ENCODE measurements at places on chromosomes 12 and 14.

DNA sequence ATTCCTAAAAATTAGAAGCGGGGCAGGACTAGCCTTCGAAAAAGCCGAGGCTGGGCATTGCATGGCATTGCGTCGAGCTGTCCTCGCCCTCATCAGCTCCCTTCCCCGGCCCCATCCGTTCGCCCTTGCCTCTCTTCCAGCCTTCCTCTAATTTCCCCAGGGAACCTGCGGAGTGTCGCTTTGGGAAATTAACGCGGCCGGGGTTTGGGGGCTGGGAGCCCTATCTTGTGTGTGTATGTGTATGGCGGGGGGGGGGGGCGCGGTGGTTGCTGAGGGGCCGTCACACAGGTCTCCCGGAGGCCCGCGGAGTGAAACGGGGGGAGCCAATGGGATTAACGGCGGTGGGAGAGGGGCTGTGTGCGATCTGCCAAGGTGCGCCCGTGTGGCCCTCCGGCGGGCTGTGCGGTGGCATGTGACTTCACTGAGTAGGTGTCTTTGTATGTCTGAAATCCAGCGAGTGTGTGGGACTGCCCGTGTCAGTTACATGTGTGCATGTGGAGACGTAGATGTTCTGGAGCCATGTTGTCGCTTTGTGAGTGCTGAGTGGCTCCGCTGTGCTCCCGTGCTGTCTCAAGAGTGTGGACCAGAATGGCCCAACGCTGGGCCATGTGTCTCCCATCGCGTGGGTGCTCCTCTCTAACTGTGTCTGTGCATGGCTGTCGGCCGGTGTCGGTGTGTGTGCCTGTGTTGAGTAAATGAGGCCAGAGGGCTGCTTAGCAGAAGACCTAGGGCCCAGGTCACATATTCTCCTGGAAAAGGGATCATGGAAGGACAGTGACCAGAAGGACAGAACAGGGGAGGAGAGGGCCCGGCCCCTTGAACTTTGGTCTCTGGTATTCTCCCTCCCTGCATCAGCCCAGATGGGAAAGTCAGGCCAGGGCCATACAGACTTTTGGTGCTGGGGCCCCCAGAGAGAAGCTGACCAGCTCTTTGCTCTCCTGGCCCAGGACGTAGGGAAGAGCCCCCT is 1.5 kb downstream of the PTMS start:
- peaks cover 49% of the 10 kb centered on the region for H3K4me1 ChIP-seq
- DNase-seq: no peak
- no peaks in the 10 kb centered on the region for H3K27me3 ChIP-seq
- H3K36me3 ChIP-seq: no peaks in the 10 kb centered on the region
- H3K4me3 ChIP-seq: peak overlapping the region; percentile 55

- no peaks in the 10 kb centered on the region for H3K27me3 ChIP-seq
- H3K36me3 ChIP-seq: no peaks in the 10 kb centered on the region
- no peak overlapping the region for H3K27ac ChIP-seq
- no peaks in the 10 kb centered on the region for H3K4me1 ChIP-seq
- no peak overlapping the region for H3K4me3 ChIP-seq
These were observed 8.0 kb upstream of the ACTR10 start for GRCh38 chr14:58191763-58192601.

DNA sequence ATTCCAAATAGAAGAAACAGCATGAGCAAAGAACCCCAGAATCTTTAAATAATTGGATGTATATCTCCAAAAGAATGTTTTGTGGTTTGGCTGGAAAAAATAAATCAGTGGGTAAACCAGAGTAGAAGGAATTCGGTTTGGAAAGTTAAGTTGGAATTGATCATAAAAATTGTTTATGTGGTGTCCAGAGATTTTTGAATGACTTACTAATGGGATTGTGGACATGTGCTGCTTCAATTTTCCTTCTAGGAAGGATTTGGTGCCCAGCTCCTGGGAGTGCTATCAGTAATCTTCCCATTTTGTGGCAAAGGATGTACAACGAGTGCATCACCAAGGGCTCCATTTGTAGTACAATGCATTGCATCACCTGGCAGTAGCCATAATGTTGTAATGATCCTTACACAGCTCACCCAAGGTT is 224.8 kb downstream of the SLC16A7 start:
- no peaks in the 10 kb centered on the region for H3K36me3 ChIP-seq
- no peak overlapping the region for H3K27ac ChIP-seq
- no peak for DNase-seq
- H3K27me3 ChIP-seq: no peaks in the 10 kb centered on the region
- H3K4me1 ChIP-seq: no peaks in the 10 kb centered on the region
- no peak overlapping the region for H3K4me3 ChIP-seq

DNA sequence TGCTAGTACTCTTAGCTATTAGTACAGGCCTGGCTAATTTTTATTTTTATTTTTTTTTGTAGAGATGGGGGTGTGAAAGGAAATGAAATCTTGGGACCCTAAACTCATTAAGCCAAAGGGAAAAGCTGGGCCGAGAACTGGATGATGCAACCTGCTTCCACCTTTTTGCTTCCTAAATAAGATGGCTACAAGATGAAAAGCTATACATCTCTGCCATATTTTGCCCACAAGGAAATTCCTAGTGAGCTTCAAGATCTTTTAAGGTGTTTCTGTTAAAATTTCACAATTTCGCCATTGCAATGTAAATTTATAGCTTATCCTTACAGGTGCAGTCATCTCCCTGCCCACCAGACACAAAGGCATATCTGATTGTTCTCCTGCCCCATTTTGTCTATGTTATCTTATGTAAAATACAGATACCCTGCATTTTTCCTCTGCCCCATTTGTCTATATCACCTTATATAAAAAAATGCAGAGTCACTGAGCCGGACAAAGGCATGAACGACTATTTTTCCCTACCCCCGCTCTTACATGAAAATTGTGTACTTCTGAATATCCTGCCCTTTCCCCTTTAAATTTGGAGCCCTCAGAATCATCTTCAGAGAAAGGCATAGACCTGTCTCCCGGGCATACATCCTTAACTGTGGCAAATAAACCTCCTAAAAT is 112.0 kb upstream of the SLC38A2 start:
- no peaks in the 10 kb centered on the region for H3K27me3 ChIP-seq
- DNase-seq: no peak
- H3K27ac ChIP-seq: no peak overlapping the region
- H3K36me3 ChIP-seq: no peaks in the 10 kb centered on the region
- no peaks in the 10 kb centered on the region for H3K4me1 ChIP-seq
- no peak overlapping the region for H3K4me3 ChIP-seq

- H3K36me3 ChIP-seq: no peaks in the 10 kb centered on the region
- no peak for DNase-seq
- no peak overlapping the region for H3K27ac ChIP-seq
- no peaks in the 10 kb centered on the region for H3K4me1 ChIP-seq
These were observed 11.3 kb downstream of the LRRC74A start for GRCh38 chr14:76837524-76837923.

DNA sequence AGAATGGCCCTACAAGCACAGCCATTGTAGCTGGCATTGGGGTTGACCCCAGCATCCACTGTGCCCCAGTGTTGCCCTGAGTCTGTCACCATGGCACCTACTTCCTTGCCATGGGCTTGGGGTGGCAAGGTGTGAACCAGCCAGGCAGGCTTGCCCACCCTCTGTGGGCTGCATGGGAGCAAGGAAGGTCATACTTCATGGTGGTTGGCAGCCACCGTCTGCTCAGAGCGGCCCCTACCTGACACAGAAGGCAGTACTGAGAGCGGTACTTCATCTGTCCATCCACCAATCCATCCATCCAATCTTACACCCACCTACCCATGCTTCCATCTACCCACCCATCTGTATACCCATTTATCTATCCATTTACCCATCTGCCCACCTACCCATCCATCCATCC is 160.1 kb downstream of the KIF26A start:
- no peaks in the 10 kb centered on the region for H3K36me3 ChIP-seq
- H3K27ac ChIP-seq: no peak overlapping the region
- no peak overlapping the region for H3K4me3 ChIP-seq

GRCh38 chr12:22234561-22234960 is 99.9 kb downstream of the ST8SIA1 start:
- DNase-seq: no peak
- H3K4me3 ChIP-seq: no peak overlapping the region
- no peak overlapping the region for H3K27ac ChIP-seq
- H3K4me1 ChIP-seq: no peaks in the 10 kb centered on the region
- H3K36me3 ChIP-seq: no peaks in the 10 kb centered on the region
- no peaks in the 10 kb centered on the region for H3K27me3 ChIP-seq

DNA sequence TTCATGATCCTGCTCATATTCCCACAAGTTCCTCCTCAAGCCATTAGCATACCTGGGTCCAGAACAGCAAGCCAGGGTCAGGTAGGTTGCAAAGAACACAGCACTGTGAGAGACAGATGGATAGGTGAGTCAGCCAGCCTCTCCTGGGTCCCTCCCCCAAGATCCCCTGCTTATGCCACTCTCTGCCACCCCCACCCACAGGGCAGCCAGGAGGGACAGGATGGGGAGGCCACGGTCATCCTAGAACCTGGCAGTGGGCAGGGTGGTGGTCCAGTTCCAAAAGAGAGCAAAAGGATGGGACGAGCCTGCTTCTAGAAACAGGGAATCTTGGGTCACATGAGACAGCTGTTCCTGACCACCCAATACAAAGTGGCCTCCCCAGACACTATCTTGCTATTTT is 12.7 kb downstream of the FAIM2 start:
- no peak overlapping the region for H3K4me3 ChIP-seq
- H3K27me3 ChIP-seq: no peaks in the 10 kb centered on the region
- H3K27ac ChIP-seq: no peak overlapping the region
- no peaks in the 10 kb centered on the region for H3K36me3 ChIP-seq
- no peak for DNase-seq

GRCh38 chr12:121888478-121889273 is at the start of gene PSMD9:
TSS of gene PSMD9 (plus strand) at chr12:121888790. CDS start at chr12:121888857, 67 bp downstream.
- DNase-seq: peak; percentile 98
- peak within 1 kb of the TSS; percentile 88 for H3K27ac ChIP-seq
- no peaks in the 10 kb centered on the region for H3K36me3 ChIP-seq
- peak within 1 kb of the TSS; percentile 74 for H3K4me3 ChIP-seq

- H3K27ac ChIP-seq: no peak overlapping the region
- no peak for DNase-seq
- H3K4me3 ChIP-seq: no peak overlapping the region
- H3K27me3 ChIP-seq: no peaks in the 10 kb centered on the region
- H3K36me3 ChIP-seq: peaks cover 9% of the 10 kb centered on the region
These were observed 29.8 kb downstream of the YY1 start for GRCh38 chr14:100268591-100269207.

GRCh38 chr14:36217732-36218131 is 41.2 kb upstream of the PTCSC3 start:
- no peak for DNase-seq
- peaks cover 3% of the 10 kb centered on the region for H3K27me3 ChIP-seq
- H3K27ac ChIP-seq: no peak overlapping the region
- no peak overlapping the region for H3K4me3 ChIP-seq
- H3K4me1 ChIP-seq: no peaks in the 10 kb centered on the region

DNA sequence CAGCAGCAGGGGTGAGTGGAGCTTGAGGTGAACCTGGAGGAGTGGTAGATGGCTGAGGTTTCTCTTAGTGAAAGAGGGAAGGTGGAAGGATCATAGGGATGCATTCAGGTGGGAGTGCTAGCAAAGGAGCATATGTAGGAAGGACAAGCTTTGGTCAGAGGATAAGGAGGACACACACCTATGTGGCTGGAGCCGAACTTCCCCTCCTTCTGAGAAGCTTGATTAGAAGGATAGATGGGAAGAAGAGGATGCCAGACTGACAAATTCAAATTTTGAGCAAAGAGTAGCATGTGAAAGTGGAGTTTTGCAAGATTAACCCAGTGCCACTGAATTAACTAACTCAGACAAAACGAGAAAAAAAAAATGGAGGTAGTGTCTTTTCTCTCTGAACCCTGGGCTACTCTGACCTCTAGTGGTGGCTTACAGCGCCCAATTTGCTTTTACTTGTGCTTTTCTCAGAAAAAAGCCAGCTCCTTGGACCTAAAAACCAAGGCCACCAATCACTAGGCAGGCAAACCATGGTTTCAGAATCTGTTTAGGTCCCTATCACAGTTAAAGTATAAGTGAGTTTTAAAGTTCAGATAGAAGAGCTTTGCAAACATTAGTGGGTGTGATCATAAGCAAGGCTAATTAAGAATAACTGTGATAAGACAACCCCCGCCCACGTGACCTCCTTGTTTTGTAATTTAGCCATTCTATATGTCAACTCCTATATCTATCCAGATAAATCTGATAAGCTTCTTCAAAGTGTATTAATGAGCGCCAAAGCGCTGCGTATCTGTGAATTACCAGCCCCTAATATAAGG is 15.5 kb downstream of the EMP1 start:
- H3K27me3 ChIP-seq: no peaks in the 10 kb centered on the region
- no peak overlapping the region for H3K4me3 ChIP-seq
- peaks cover 4% of the 10 kb centered on the region for H3K4me1 ChIP-seq
- peak; percentile 71 for DNase-seq

- no peak for DNase-seq
- H3K4me1 ChIP-seq: no peaks in the 10 kb centered on the region
- no peaks in the 10 kb centered on the region for H3K27me3 ChIP-seq
- H3K4me3 ChIP-seq: no peak overlapping the region
These were observed 442.8 kb downstream of the ATP23 start for GRCh38 chr12:58384196-58384595.

DNA sequence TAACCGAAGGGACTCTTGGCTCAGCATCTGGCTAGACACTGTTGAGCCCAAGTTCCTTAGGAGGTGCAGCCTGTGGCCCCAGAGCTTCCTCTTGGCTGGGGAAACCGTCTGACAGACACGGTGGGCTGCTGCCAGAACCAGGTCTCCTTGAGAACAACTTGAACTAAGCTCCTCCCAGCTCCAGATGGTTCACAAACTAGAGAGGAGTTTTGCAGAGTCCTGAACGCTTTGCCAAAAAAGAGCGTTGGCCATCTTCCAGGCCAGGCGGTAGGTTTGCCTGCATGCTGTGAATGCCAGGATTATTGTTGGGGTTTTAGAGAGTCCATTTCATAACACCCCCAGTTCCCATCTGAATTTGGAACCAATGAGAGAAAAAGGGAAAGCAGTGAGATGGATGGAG is 399.8 kb downstream of the RGS6 start:
- no peak overlapping the region for H3K27ac ChIP-seq
- no peaks in the 10 kb centered on the region for H3K4me1 ChIP-seq
- DNase-seq: no peak

DNA sequence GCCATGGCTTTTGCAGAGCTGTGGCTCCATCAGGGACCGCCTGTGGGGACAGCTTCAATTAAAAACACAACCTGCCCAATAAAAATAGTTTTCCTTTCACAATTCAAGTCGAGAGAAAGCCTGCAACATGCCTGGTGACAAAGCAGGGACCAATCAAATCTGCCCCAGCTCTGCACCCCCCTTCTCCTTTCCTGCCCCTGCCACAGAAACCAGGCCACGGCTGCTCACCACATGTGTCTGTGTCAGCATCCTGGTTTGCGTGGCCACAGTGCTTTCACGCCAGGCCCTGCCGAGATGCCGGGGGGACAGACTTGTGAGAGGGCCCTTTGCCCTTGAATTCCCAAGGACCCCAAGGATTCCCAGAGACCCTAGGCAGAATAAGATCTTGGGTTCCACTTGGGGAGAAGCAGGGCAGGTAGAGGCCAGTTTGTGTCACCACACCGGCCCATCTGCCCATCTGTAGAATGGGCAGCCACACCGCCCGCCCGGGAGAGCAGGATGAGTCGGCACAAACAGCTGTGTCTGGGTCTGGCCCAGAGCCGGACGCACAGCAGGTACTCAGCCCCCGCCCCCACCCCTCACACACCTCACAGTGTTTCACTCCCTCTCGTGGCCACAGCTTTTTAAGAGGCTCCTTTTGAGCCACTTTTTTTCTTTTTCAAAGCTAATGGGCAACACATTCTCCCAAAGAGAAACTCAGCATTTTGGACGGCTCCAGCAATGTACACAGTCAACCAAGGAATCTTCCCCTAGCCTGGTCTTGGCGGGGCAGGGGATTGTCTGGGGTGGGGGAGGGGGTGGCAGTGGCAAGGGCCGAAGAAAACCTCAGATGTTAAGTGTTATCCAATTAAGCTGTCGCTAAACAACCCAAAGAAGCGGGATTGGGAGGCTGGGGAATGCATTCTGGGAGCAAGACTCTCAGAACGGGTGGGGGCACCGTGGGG is 41.5 kb downstream of the BCL11B start:
- H3K4me3 ChIP-seq: peak overlapping the region; percentile 39
- H3K27me3 ChIP-seq: no peaks in the 10 kb centered on the region
- peak overlapping the region; percentile 68 for H3K27ac ChIP-seq
- DNase-seq: peak; percentile 91
- peaks cover 97% of the 10 kb centered on the region for H3K4me1 ChIP-seq
